ENCODE measurements at places on chromosomes 12 and 14. TPM values are rescaled to one million over a fixed set of nuclear protein-coding genes. Genes with fewer than 3 reads are reported as not detected.

The VRK1 gene
- total RNA-seq: 6.5 TPM

GRCh38 chr12:70581208-70581607 lies 56.0 kb downstream of the PTPRB start:
- H3K27me3 ChIP-seq: no peaks in the 10 kb centered on the region
- peaks cover 21% of the 10 kb centered on the region for H3K36me3 ChIP-seq
- H3K27ac ChIP-seq: no peak overlapping the region
- peaks cover 7% of the 10 kb centered on the region for H3K4me1 ChIP-seq
- no peak for DNase-seq
- no peak overlapping the region for H3K4me3 ChIP-seq

The RNASE7 gene
- total RNA-seq: not detected

- no peaks in the 10 kb centered on the region for H3K4me1 ChIP-seq
- H3K36me3 ChIP-seq: no peaks in the 10 kb centered on the region
- no peak overlapping the region for H3K27ac ChIP-seq
- no peak overlapping the region for H3K4me3 ChIP-seq
- DNase-seq: no peak
These were observed 80.3 kb downstream of the PAPOLA start for GRCh38 chr14:96582411-96582961.

The SIRT4 gene
- total RNA-seq: 6.5 TPM
